ENCODE measurements at places on chromosomes 6 and 20.

GRCh38 chr6:41411961-41412360, 76.6 kb downstream of the NCR2 start:
- DNase-seq: no peak

- no peak for DNase-seq
Measured at GRCh38 chr6:3798055-3798919, 46.8 kb upstream of the PXDC1 start.

DNA sequence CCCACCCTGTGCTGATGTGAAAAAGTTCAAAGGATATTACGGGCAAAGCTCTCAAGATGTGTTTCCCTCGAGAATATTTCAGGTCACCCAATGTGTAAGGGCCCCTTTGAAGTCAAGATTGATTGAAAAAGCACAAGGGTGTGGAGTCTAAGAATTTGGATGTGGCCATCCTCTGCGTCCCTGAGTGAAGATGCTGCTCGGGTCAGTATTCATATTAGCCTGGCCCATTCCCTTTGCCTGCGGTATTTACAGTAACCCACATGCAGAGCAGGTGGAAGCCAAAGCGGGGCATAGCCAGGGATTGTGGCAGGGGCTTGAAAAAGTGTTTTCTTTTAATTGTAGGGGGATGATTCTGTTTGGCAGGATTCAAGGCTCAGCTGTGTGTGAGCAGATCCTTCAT, 211.0 kb downstream of the TSHZ2 start:
- DNase-seq: no peak

GRCh38 chr6:29977425-29977727, 35.0 kb downstream of the HLA-A start:
- no peak for DNase-seq

- no peak for DNase-seq
Measured at GRCh38 chr6:53496797-53497375, 48.0 kb downstream of the GCLC start.

DNA sequence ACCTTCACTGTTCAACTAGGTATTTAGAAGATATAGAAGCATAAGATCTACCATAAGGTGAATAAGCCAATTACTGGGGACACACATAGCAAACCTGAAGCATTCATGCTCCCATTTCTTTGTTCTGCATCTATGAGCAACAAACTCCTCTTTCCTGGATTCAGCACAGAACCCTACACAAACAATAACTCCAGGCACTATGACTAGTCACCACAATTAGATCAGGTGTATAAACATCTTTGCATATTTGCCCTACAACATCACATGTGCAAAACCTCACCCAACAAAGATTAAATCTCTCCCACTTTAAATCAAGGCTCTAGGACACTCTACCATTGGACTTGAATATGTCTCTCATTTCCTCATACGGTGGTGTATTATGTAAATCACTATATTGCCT, 652.3 kb downstream of the EPHA7 start:
- no peak for DNase-seq

- no peak for DNase-seq
Measured at GRCh38 chr20:51366155-51366886, 176.2 kb downstream of the NFATC2 start.

DNA sequence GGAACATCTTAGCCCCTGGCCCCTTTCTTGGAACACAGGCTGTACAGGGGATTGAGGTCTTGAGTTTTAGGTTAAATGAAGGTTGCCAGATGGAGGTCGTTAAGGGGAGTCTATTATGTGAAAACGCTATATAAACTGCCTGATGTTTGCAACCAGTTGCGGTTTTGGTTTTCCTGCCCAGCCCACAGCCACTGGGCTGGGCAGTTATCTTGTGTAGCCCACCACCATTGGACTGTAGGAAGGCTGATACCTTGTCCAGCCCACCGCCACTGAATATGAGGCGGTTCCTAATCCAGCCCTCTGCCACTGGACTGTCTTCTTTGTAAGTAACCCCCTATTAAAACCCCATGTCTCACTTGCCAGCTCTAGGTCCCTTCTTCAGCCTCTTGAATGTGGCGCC, 42.3 kb upstream of the COL21A1 start:
- no peak for DNase-seq

DNA sequence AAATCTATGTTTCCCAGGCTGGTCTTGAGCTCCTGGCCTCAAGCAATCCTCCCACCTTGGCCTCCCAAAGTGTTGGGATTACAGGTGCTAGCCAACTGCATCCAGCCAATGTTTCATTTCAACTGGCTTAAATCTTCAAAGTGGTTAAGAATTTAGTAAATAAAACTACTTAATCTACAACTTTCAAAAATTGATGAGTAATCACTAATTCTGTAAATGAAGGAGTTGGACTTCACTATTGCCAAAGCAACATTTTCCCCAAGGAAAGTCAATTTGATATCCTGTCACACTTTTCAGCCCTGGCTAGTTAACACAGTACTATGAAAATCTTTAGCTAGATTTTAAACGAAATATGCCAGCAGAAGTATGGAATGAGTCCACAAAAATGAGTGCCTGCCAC, 3.8 kb downstream of the TOMM6 start:
- no peak for DNase-seq

DNA sequence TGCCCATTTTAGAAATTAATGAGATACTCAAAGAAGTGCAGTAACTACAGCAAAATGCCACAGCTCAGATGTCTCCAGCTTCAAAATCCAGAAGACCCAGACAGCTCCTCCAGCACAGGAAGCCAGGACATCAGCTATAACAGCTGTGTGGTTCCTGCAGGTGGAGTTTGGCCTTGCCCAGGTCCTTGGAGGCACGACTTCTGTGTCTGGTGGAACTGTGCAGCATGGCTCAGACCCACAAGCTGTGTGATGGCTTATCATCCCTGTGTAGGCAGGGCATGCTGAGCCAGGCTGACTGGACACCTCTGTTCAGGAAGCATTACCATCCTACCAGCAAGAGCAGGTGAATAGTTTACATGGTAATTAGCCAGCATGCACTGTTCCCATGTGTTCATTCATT, 26.5 kb upstream of the CD93 start:
- no peak for DNase-seq

GRCh38 chr6:15608396-15608795, 54.4 kb downstream of the DTNBP1 start:
- no peak for DNase-seq

- no peak for DNase-seq
Measured at GRCh38 chr6:158027590-158028285, 46.1 kb downstream of the SYNJ2 start.

DNA sequence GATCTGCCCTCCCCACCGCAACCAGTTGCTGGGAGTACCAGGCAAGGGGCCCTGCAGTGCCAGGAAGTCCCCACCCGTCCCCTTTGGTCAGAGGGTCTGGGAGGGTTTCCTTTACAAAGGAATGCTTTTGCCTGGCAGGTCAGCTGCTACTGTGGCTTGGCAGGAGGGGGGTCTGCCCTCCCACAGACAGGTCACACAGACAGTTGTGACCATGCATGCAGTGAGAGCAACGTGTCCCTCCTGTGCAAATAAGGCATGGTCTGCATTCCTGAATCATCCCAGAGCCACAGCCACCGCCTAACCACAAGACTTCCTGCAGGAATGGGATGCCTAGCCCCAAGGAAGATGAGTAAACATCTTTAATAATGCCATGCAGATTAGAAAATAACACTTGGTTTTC, 439 bp upstream of the F13A1 start:
- no peak for DNase-seq

GRCh38 chr6:44504301-44504791, 116.8 kb downstream of the CDC5L start:
- DNase-seq: no peak

GRCh38 chr6:100342830-100343229, 121.9 kb downstream of the SIM1 start:
- no peak for DNase-seq

GRCh38 chr20:45798935-45799642, 7.3 kb downstream of the DNTTIP1 start:
- DNase-seq: peak; percentile 73

DNA sequence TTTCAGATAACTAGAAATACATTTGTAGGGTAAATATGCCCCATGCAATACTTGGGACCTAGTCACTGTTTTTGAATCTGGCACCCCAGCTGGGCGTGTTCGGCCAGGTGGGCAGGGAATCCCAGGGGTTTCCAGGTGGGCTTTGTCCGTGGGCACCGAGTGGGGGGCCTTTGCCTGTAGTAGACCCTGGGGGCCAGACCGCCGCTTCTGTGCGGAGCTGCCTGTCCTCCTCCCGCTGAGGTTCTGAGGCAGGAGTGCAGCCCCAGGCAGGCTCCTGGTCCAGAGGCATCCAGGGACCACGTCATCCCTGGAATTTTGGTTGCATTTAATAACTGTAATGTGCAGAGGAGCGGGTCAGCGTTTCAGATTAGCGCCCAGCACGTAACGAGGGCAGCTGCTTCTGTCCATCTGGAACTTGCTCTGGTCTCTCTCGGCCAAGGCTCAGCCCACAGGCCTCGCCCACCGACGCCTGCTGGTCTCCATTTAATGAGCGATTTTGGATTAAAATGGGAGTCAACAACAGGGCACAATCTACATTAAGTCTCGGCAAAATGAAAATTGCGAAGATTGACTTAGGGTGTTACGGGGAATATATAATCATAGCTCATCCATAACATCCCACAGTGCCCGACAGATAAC, 12.8 kb downstream of the BHLHE23 start:
- no peak for DNase-seq

DNA sequence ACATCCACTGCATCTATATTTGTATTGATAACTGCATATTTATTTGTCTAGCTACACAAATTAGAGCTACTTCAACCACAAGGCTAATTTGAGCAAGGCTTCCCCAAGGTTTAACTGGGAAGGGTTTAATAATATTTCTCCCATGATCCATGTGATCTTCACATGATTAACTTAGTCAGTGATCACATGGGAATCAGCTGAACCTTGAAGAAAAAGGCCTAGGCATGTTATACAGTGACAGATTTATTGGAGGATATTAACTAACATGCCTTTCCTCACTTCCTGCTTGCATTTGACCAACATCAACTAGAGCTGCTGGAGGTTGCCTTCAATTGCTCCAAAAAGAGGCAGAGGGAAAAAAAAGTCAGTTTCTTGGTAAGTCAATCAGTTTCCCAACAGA, 417.0 kb downstream of the HAO1 start:
- DNase-seq: no peak

DNA sequence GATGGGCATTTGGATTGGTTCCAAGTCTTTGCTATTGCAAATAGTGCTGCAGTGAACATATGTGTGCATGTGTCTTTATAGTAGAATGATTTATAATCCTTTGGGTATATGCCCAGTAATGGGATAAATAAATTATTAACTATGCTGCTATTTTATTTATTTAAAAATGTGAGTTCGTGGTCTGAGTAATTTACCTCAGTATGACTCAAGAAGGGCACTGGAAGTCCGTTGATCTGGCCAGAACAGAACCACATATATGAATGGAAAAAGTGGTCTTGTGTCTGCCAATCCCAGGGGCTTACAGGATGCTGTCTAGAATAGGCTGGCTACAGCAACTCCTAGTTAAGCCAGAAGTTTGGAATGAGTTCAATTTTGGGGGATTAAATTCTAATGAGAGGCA, 27.6 kb upstream of the HLA-C start:
- DNase-seq: no peak

- DNase-seq: no peak
Measured at GRCh38 chr20:14700639-14700960, 363.2 kb upstream of the FLRT3 start.

- DNase-seq: no peak
Measured at GRCh38 chr6:158654498-158654897, 4.6 kb downstream of the SYTL3 start.

GRCh38 chr6:158625881-158626305, 18.6 kb downstream of the DYNLT1 start:
- no peak for DNase-seq
